Large intestine (tissue), 12 donors: ENCODE measurements at places on chromosomes 1 and 21.

DNA sequence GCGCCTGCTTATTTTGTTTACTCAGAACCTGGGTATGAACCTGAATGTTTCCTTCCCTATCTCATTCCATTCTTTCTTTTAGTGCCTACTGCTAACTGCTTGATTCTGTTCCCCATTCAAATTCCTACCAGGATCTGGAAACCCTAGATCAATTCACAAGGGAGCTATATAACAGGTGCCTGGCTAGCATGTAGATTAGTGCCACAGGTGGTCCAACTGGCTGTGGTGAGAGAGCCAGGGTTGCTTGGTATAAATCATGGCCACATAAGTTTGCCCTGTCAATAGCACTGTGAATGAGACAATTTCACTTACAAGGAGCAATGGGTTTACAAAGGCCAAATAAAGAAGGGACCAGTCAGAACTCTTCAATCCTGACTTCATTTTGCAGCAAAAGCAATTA is 6.6 kb upstream of the PRPF38B start:
- DNase-seq, result no peak

DNA sequence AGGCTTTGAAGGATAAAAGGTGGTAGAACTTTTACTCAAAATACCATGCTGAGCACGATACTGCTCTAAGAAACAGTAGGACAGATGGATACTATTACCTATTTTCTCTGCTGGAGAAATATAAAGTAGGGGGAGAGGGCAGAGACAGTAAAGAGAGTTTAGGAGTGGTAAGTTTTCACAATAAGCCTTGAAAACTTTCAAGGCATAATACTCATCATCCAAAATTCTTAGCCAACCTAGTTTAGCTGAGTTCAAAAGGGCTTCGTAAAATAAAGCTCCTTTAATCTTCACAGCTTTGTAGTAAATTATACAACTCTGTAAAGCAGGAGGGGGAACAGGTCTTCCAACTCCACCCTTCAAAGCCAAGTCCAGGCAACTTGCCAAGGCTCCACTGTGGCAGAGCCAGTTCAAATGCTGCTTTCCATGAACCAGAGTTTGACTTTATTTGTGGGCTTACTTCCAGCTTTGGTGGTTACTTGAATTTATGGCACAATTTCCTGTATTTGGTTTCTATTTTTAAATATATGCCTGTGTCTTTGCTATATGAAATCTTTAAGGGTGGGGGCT is 15.5 kb downstream of the TEX38 start:
- DNase-seq, result peak; percentile 71

GRCh38 chr1:208029381-208030287 is 118.7 kb upstream of the CD34 start:
- DNase-seq, result peak; percentile 30

GRCh38 chr1:38004284-38005108 is 818 bp downstream of the FHL3 start:
- DNase-seq, result no peak

GRCh38 chr1:94025383-94026340 is 95.3 kb downstream of the ABCA4 start:
- no peak for DNase-seq

DNA sequence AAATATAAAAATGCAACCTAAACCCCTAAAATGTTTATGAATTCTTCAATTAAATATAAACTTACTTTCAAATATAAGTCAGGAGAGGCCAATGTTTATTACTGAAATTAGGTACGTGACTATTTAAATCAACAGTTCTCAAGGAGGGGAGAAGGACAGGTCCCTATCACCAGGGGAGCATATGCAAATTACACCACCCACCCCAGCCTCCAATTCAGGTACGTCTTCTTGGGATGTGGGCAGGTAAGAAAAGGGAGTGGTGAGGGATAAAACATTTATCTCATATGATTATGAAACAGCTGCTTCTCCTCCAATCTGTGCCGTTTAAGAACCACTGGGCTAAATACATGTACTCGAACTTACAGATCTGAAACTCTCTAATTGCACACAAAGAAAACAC is 3.4 kb downstream of the COP1 start:
- no peak for DNase-seq

- DNase-seq, result peak; percentile 62
These were observed 45.6 kb downstream of the IRF2BP2 start for GRCh38 chr1:234564035-234565029.

DNA sequence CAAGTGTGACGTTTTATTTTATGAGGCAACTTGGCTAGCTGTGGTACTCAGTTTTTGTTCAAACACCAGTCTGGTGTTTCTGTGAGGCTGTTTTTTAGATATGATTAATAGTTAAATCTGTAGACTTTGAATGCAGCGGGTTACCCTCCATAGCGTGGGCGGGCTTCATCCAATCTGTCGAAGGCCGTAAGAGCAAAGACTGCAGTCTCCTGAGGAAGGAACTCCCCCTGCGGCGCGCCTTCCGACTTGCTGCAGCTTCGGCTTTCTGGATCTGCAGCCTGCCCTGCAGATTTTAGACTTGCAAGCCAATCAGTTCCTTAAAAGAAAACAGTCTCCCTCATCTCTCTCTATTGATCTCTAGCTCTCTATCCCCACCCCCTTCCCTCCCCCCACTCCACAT is 4.2 kb upstream of the ZNF496 start:
- DNase-seq, result no peak
